ENCODE measurements at places on chromosomes 16 and 17. TPM values are rescaled to one million over a fixed set of nuclear protein-coding genes. Genes with fewer than 3 reads are reported as not detected.

DNA sequence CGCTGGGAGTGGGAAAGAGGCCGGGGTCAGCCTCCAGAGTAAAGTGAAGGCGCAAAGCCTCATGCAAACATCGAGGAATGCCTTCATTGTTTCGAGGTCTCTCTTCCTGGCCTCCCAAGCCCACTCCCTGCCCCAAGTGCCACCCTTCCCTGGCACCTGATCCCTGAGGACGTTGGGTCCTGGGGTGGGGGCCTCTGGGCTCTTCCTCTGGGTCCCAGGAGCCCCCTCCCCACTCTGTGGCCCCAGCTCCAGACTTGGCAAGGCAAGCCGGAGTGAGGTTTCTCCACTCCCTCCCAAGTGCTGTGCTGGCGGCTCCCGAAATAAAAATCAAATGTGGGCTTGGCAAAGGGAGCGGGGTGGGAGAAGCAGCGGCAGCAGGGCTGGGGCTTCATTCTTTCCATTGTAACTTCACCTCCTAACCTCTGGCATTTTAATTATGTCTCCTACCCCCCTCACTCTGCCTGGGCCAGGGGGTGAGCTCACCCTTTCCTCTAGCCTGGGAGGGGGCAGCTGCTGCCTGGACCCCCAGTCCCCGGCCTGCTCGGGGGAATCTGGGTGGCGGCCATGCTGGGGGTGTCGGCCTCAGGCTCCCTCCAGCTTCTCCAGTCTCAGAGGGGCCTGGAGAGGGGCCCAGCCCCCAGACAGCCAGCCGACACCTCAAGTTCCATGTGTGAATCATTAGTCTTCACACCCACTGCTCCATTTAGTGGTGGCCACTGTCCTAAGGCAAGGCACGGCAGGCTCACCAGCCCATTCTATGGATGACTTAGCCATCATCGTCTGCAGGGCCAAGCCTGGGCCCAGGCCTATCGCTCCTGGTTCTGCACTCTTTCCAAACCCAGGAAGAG, 14.6 kb upstream of the TMEM92 start:
- H3K4me1 ChIP-seq = peaks cover 37% of the 10 kb centered on the region
- DNase-seq = peak; percentile 79
- no peaks in the 10 kb centered on the region for H3K36me3 ChIP-seq
- H3K27ac ChIP-seq = no peak overlapping the region
- H3K4me3 ChIP-seq = no peak overlapping the region

The ITGA2B gene
- total RNA-seq = not detected

DNA sequence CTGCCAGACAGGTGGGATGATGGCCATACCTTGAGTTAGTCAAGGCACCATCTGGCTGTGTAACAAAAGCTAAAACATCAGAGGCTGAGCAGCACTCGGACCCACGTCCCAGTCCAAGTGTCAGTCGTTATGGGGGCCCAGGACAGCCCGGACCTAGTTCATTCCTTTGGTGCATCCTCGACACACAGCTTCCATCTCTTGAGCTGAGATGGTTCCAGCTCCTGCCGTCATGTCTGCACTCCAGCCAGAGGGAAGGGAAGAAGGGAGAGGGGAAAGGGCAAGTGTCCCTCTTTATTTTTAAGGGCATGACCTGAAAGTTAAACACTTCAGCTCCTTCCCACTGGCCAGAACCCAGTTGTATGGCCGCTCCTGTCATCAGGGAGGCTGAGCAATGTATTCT, 218.0 kb downstream of the SEC14L1 start:
- H3K36me3 ChIP-seq = peaks cover 7% of the 10 kb centered on the region
- H3K27ac ChIP-seq = no peak overlapping the region
- H3K4me3 ChIP-seq = no peak overlapping the region
- no peak for DNase-seq
- peaks cover 32% of the 10 kb centered on the region for H3K4me1 ChIP-seq

DNA sequence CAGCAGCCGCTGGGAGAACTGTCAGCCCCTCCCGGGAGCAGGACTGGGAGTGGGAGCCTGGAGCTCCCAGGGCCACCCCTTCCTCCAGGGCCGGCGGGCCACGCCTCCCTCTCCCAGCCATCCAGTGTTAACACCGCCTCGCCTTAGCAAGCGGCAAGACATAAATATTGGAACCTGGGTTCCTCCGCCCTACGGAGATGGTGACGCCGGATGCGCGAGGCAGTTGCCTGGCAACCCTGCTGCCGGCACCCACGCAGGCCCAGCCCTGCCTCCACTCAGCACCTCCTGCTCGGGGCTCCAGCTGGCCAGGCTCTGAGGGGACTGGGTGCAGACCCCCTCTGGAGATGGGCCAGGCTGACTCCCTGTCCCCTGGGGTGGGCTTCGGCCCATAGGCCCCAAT, 27.4 kb upstream of the CACNA1H start:
- H3K4me1 ChIP-seq = no peaks in the 10 kb centered on the region
- no peak overlapping the region for H3K27ac ChIP-seq
- H3K27me3 ChIP-seq = peaks cover 16% of the 10 kb centered on the region
- H3K36me3 ChIP-seq = no peaks in the 10 kb centered on the region
- no peak overlapping the region for H3K4me3 ChIP-seq

The HSD17B2 gene
- not detected for total RNA-seq

The RGS9 gene
- 0.36 TPM for total RNA-seq

DNA sequence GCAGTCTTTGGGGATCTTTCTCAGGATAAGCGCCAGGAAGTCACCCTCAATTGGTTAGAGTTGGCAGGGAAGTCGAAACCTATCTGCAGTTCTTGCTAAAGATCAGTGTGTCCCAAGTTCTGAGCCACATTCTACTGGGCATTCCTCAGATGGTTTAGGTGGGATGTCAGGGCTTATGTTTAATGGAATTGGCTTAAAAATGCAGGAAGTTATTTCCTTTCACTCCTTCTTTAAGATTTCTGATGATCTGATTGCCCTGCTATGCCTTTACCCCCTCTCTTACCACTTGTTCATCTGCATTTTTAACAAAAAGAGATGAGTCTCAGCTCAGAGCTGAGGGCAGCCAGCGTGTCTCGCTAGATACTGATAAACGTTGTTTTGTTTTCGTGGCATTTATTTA, 30.8 kb downstream of the FOXL1 start:
- H3K27ac ChIP-seq = peak overlapping the region; percentile 91
- H3K4me1 ChIP-seq = peaks cover 43% of the 10 kb centered on the region
- peak overlapping the region; percentile 9 for H3K4me3 ChIP-seq
- no peaks in the 10 kb centered on the region for H3K36me3 ChIP-seq
- no peaks in the 10 kb centered on the region for H3K27me3 ChIP-seq
- peak; percentile 93 for DNase-seq

DNA sequence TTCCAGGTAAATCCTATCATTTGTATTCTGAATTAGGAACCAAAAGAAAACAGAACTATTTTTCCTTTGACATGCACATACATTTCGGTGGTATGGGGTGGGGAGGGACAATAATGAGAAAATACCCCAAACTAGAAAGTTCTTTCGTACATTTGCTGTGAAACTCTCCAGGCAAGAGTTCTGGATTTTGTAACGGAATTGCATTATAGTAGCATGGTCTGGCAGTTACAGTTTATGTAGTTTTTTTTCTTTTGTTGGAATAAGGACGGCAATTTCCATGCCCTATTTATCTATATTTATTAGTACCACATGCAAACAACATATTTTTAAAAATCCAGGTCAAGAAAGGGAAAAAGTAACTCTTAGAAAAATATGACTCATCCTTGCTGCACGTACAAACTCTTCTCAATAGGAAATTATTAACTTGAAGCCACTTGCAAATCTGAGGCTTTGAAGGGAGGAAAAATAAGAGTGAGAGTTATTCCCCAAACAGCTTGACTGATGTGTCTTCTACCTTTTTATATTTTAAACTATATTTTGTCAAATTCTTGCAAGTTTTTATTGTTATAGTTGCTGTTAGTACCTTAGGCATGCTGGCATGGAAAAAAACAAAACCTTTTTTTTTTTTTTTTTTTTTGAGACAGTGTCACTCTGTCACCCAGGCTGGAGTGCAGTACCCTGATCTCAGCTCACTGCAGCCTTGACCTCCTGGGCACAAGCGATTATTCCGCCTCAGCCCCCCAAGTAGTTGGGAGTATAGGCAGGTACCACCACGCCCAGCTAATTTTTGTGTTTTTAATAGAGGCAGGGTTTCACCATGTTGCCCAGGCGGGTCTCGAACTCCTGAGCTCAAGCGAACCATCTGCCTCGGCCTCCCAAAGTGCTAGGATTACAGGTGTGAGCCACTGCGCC, 69.3 kb downstream of the WWP2 start:
- H3K27me3 ChIP-seq = no peaks in the 10 kb centered on the region
- peaks cover 6% of the 10 kb centered on the region for H3K4me1 ChIP-seq
- H3K27ac ChIP-seq = no peak overlapping the region
- DNase-seq = no peak

GRCh38 chr16:65793781-65794180, 572.7 kb upstream of the CDH5 start:
- no peak overlapping the region for H3K27ac ChIP-seq
- no peak overlapping the region for H3K4me3 ChIP-seq
- no peaks in the 10 kb centered on the region for H3K4me1 ChIP-seq
- no peak for DNase-seq
- no peaks in the 10 kb centered on the region for H3K36me3 ChIP-seq

The C17orf107 gene
- 4.0 TPM for total RNA-seq

- DNase-seq = no peak
- H3K27ac ChIP-seq = no peak overlapping the region
- H3K4me1 ChIP-seq = no peaks in the 10 kb centered on the region
- no peaks in the 10 kb centered on the region for H3K36me3 ChIP-seq
- no peak overlapping the region for H3K4me3 ChIP-seq
Observed at GRCh38 chr17:46869975-46870803, 18.8 kb downstream of the WNT9B start.

The APOBR gene
- under 0.01 TPM for total RNA-seq

GRCh38 chr17:77206158-77206956, 65.6 kb downstream of the SEC14L1 start:
- no peaks in the 10 kb centered on the region for H3K27me3 ChIP-seq
- no peak overlapping the region for H3K4me3 ChIP-seq
- H3K36me3 ChIP-seq = peaks cover 82% of the 10 kb centered on the region
- peaks cover 14% of the 10 kb centered on the region for H3K4me1 ChIP-seq
- H3K27ac ChIP-seq = no peak overlapping the region

GRCh38 chr16:75086281-75086680, 30.3 kb downstream of the LDHD start:
- no peaks in the 10 kb centered on the region for H3K27me3 ChIP-seq
- H3K4me3 ChIP-seq = no peak overlapping the region
- H3K36me3 ChIP-seq = no peaks in the 10 kb centered on the region
- H3K4me1 ChIP-seq = no peaks in the 10 kb centered on the region

DNA sequence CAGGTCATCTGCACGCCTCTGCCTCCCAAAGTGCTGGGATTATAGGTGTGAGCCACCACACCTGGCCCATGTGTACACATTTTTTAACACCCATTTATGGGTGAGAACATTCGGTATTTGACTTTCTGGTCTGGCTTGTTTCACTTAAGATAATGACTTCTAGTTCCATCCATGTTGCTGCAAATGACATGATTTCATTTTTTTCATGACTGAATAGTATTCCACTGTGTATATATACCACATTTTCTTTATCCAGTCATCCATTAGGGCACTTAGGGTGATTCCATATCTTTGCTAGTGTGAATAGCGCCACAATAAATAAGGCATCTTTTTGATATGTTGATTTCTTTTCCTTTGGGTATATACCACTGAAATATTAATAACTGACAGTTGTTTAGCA, 5.6 kb downstream of the ALOX12B start:
- peaks cover 2% of the 10 kb centered on the region for H3K4me1 ChIP-seq
- no peak for DNase-seq
- H3K36me3 ChIP-seq = no peaks in the 10 kb centered on the region
- no peak overlapping the region for H3K27ac ChIP-seq
- H3K4me3 ChIP-seq = no peak overlapping the region

The FOXC2 gene
- total RNA-seq = 2.2 TPM

The PLK1 gene
- 3.5 TPM for total RNA-seq
